Activated naive CD4-positive, alpha-beta T cell (primary cell): ENCODE measurements at places on chromosomes 3 and 15.

DNA sequence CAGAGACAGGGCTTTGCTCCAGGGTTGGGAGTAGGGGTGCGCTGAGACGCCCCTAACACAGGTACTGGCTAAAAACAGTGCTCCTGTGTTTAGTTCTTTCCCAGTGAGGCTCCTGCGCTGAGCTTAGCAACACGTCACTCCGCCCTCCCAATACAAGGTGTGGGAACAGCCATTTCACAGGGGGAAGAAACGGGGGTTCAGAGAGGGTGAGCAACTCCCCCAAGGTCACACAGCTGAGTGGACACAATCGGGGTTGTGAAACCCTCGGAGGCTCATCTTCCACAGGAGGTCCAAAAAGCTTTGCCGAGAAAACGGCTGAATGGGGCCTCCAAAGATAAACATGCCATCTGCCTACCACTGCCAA lies 628 bp downstream of the PRRT3 start:
- no peak for DNase-seq

GRCh38 chr3:31086698-31087097 lies 192.2 kb upstream of the GADL1 start:
- no peak for DNase-seq

- DNase-seq = no peak
Measured at GRCh38 chr3:171867981-171868380, 24.8 kb downstream of the TMEM212 start.

DNA sequence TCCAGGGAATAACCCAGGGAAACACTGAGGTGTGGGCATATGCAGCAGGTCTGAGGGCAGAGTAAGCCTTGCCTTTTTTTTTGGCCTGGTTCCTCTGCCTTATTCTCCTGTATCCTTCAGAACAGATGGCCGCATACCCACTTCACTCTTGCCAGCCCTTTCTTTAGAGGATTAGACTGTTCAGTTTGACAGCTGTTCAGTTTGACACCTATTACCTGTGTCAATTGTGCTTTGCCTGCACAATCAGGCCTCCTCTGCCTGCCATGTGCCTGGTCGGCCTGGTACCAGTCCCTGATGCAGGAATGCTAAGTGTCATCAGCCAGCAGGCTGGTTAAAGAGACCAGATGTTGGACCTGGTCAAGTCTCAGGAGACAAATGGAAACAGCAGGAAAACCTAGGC lies 22.3 kb downstream of the TM6SF1 start:
- DNase-seq = no peak

GRCh38 chr3:181974198-181974597 lies 262.5 kb downstream of the SOX2 start:
- DNase-seq = no peak

- no peak for DNase-seq
Measured at GRCh38 chr3:189169728-189170127, 2.0 kb upstream of the TPRG1 start.

- no peak for DNase-seq
Measured at GRCh38 chr3:151171145-151171757, 31.8 kb downstream of the GPR171 start.

DNA sequence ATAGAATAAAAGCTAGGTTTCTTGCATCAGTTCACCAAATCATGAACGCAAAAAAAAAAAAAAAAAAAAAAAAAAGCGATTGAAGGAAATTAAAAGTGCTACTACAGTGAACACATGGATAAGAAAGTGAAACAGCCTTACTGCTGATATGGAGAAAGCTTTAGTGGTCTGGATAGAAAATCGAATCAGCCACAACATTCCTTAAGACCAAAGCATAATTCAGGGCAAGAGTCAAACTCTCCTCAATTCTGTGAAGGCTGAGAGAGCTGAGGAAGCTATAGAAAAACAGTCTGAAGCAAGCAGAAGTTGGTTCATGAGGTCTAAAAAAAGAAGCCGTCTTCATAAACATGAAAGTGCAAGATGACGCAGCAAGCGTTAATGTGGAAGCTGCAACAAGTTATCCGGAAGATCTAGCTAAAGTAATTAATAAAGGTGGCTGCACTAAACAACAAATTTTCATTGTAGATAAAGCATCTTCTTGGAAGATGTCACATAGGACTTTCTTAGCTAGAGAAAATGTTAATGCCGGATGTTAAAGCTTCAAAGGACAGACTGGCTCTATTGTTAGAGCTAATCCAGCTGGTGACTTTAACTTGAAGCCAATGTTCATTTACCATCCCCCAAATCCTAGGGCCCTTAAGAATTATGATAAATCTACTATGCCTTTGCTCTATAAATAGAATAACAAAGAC lies 19.2 kb downstream of the P3H2 start:
- DNase-seq = no peak
